ENCODE measurements at places on chromosomes 13 and 19. TPM values are rescaled to one million over a fixed set of nuclear protein-coding genes. Genes with fewer than 3 reads are reported as not detected.

Gene KLK7
- 251 TPM for total RNA-seq

Gene TMEM238
- total RNA-seq: 61.6 TPM

Gene URAD
- not detected for total RNA-seq

Gene ACER1
- total RNA-seq: 91.3 TPM

Gene FFAR2
- not detected for total RNA-seq

Gene MISP
- 0.61 TPM for total RNA-seq

Gene RFPL4AL1
- total RNA-seq: not detected

Gene ZFP82
- 1.6 TPM for total RNA-seq

Gene FGF21
- not detected for total RNA-seq

Gene ZNF530
- total RNA-seq: 7.2 TPM

Gene MRPL57
- 31.6 TPM for total RNA-seq

Gene ZNF667
- total RNA-seq: 3.0 TPM

DNA sequence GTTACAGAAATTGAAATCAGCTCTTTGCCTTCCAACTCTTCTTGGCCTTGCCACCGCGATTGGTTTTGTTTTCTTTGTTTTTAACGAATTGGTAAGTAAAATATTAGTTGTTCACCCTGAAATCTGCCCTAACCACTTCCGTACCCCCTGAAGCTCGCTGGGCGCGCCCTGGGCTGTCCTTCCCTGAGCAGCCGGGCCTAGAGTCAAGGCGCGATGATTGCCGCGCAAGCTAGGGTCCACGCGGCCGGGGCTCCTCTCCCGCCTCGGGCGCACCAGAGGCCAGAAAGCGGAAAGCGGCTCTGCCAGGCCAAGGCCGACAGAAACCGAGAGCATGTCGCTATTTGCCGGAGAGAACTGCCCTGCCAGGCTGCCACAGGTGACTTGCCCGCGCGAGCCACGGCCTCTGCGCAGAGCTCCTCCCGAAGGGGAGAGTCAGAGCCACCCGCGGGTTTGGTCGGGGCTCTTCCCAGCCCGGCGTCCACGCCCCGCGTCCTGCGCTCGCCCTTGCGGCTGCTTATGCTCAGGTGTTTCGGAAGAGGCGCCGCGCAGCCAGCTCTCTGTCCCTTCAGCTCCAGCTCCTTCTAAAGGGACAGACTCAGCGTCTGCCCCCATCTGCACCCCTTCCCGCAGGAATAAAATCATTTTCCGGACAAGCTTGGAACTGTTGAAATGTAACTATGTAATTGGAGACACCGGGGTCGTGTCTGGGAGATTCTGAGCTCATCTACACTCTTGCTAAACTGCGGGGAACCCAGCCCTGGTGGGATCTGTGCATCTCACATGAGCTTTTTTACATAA is 6.6 kb upstream of the CDX2 start:
- DNase-seq: peak; percentile 56

- peak; percentile 72 for DNase-seq
Observed at GRCh38 chr19:22607653-22608430, 26.3 kb upstream of the ZNF492 start.

DNA sequence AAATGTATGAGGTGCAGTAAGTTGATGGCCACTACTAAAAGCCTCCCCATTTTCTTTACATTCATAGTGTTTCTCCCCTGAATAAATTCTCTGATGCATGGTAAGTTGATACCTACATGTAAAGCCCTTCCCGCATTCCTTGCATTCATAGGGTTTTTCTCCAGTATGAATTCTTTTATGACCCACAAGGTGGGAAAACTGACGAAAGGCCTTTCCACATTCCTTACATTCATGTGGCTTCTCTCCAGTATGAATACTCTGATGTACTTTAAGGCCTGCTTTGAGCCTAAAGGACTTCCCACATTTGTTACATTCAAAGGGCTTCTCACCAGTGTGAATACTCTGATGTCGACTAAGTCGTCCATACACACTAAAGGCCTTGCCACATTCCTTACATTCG is 20.5 kb downstream of the ZNF607 start:
- DNase-seq: no peak

DNA sequence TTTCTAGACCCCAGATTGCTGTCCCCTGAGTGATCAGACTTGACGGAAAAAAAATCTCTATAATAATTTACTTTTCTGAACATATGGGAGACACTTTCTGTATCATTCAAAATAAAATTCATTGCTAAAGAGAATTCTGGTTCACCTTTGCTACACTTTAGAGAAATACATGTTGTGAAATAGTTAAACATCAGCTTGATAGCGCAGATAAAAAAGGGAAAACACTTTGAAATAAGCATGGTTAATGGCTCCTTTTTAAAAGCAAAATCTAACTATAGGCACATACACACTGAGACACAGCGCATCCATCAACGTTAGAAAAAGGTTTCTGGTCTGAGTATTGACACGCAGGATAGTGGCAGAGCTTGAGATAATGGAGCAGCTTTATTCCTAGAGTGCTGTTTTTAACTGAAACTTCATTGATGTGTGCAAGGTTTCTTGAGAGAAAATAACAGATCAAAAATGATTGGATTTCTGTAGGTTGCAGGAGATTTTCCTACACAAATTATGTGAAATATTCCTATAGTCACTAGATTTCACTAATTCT is 341.2 kb downstream of the MZT1 start:
- DNase-seq: no peak

GRCh38 chr13:42984691-42985090 is 7.3 kb downstream of the EPSTI1 start:
- DNase-seq: no peak

DNA sequence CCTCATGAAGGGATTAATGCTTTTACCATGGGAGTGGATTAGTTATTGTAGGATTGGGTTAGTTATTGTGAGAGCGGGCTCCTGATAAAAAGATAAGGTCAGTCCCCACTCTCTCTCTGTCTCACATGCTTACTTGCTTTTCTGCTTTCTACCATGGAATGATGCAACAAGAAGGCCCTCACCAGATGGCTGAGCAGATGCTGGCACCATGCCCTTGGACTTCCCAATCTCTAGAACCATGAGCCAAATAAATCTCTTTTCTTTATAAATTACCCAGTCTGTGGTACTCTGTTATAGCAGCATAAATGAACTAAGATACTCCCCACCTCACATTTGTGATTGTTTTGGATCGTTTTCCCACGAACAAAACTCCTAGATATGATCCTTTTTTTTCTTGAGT is 353.8 kb downstream of the DNAJC15 start:
- DNase-seq: no peak

DNA sequence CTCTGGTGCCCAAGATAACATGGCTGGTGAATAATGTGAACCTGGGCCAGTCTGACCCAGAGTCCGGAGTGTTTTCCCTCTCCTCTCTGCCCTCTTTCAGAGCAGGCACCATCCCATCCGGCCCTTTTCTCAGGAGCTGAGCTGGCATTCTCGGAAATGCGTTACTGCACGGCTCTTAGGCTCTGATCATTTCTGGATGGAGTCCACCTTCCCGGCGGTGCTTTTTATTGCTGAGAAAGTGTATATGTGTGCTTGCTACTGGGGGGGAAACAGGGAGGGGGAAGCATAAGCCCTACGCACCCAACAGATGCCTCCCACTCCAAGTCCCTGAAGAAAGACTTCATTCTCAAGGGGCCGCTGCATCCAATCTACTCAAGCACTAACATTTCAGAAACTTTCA is 6.6 kb downstream of the CACNA1A start:
- DNase-seq: no peak

DNA sequence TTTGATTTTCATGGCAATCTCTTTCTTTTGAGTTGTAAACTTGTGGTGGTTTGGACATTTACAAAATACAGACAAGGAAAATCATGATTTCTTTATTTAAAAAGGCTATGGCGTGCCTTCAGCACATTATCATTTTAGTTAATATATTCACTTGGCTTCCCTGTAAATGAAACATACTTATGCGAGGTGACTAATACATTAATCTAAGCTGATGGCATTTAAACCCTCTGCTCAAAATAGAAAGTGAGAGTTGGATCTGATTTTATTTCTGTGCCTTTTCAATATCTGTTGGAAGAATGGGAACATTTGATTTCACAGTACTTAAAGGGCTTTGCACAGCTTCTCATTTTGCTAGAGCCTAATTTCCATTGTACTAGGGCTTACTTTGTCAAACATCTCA is 289.8 kb downstream of the MTUS2 start:
- DNase-seq: no peak

GRCh38 chr13:45184693-45185092 is 16.2 kb downstream of the KCTD4 start:
- DNase-seq: no peak

DNA sequence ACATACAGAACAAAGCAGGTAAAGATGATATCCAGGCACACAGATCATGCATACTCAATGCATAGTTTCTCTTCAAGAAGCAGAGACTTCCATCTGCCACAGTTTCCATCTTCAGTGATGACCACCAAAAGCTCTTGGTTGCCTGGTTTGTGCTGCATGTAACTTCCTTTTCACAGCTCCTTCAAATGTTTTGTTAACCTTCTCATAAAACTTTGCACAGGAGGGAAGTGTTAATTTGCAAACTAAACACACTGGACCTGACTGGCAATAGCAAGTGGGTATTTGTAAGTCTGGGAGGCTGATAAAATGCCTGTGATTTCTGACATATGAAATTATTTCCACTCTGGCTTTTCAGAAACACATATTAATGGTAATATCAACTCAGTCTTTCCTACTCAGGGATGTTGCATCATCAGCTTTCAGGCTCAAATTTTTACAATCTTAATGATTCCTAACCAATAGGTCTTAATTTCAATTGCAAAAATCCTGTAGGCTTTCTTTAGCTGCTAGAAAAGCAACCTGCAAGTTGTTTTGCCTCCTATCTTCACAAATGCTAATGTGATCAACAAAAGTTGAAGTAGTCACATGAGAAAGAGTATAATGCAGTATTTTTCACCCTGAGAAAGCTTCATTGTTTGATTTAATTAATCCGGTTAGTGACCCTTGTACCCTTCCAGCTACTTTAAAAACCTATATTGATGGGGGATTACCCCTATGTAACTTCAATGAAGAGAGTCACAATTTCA is 575.6 kb downstream of the DIAPH3 start:
- DNase-seq: no peak

DNA sequence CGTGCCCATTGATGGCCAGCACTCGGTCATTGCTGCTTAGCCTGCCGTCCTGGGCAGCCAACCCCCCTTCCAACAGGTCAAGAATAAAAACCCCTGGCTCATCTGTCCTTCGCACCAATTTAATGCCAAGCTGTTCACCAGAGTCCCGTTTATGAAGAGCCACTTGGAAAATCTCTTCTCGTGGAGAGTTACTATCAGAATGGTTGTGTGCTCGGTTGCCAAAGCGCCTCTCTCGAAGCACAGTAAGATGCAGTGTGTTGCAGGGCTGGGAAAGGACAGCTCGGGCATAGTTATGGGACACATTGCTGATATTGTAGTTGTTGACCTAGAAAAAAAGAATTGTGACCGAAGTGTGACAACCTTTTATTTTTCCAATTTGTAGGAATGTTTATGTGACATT is 57.9 kb downstream of the LNX2 start:
- no peak for DNase-seq

DNA sequence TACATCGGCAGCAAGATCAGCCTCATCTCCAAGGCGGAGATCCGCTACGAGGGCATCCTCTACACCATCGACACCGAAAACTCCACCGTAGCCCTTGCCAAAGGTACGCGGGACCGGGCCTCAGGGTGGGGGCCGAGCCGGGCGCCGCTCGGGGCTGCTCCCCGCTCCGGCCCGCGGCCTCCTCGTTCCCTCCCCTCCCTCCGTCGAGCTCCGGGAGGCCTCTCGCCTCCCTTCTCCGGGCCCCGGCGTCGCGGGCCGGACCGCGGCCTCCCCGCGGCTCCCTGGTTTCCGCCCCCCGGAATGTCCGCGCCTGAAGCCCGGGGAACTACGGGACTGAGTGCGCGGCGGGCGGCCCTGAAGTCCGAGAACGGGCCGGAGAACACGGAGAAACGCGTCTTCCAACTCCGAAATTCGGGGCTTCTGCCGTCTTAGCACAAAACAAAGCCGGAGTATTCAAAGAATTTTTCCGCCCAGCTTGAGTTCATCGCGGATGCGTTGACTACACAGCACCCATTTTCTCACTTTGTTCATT is 423 bp downstream of the LSM14A start:
- no peak for DNase-seq

DNA sequence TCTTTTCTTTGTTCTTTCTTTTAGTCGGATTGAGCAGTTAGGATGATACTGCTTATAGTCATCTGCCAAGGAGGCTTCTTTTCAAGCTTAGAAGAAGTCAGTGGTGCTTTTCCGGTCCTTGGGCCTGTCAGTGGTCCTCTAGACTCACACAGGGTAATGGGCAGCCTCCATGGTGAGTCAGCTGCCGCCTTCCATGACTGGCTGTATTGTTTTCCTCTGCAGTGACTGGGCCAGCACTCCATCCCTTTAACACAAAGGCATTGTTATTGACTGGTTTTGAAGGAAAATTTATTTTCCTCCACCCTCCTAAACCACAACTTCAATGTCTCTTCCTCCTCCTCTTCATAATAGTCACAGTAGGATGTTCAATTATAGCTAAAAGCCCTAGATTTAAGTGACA is 47.1 kb upstream of the CNMD start:
- DNase-seq: no peak

DNA sequence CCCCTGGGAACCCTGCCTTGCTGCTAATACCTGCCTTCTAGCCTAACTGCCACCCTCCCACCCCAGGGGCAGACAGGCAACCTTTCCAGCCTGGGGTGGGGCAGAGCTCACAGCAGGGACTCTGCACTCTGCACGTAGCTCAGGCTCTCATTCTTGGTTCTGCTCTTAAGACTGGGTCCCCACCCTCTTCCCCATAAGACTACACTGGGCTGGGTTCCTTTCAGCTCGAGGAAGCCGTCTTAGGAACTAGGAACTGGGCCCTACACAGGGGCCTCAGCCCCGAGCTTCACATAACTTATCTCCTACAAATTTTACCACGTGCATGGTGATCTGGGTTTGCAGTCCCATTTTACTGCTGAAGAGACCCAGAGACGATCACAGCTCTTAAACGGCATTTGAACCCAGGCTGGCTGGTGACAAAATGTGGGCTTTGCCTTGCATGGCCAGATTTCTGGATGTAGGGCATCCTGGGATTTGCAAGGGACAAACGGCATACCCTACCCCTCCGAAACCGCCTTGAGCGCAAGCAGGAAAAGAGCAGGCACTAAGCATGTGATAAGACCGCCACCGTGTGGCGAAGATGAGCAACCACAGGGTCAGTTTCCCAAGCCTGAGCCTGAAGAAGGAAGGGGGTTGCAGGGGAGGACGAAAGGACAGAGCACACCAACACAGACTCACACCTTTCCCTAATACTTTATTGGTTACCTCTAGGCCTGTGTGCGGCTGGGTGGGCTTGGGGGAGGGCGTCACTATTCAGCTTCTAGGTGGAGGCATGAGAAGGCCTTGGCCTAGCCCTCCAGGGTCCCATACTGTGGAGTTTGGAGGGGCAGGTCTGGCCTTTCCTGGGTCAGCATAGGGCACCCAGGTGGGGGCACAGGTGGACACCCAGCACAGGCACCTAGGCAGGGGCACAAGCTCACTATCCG is 5.1 kb downstream of the JUNB start:
- peak; percentile 94 for DNase-seq
